AG10803 (cell line): ENCODE measurements at places on chromosomes 13 and 19.
A peak's percentile ranks its signal among the peaks of the same experiment; 100 is the strongest.

- DNase-seq = no peak
Measured at GRCh38 chr13:49654011-49654410, 25.7 kb downstream of the ARL11 start.

DNA sequence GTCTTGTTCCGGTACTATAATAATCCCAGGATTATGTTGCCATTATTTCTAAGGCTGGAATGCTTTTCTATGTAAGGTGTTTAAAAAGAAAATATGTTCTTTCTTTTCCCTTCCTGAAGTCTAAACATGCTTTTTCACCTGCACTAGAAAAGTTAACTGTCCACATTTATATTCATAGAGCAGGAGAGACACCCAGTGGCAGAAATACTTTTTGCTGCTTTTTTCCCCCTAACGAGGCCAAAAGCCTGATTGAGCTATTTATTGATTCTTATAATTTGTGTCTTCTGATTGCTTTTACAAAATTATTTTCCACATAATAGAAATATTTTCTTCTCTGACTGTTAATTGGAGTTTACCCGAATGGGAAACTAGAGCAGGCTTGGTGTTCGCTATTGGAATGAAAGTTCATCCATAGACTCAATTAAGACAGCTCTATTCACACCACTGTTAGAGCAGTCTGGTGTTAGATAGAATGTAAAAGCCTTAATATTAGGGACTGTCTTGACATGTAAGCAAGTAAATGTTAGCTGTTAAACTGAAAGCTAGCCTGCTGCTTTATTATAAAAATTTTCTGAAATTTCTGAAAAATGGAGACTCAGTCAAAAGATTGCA lies 15.8 kb downstream of the GPR180 start:
- peak; percentile 13 for DNase-seq

GRCh38 chr13:113460064-113460555 lies 6.8 kb upstream of the ADPRHL1 start:
- no peak for DNase-seq

- no peak for DNase-seq
Measured at GRCh38 chr13:58087566-58087965, 456.0 kb downstream of the PCDH17 start.

- DNase-seq = no peak
Measured at GRCh38 chr19:55618426-55618825, 5.9 kb downstream of the ZNF784 start.

- peak; percentile 82 for DNase-seq
Measured at GRCh38 chr19:18401580-18402112, 4.2 kb upstream of the LRRC25 start.
